ENCODE measurements at places on chromosomes 5 and 9.

- DNase-seq = peak; percentile 72
Measured at GRCh38 chr5:54309691-54310432, 511 bp downstream of the ARL15 start.

DNA sequence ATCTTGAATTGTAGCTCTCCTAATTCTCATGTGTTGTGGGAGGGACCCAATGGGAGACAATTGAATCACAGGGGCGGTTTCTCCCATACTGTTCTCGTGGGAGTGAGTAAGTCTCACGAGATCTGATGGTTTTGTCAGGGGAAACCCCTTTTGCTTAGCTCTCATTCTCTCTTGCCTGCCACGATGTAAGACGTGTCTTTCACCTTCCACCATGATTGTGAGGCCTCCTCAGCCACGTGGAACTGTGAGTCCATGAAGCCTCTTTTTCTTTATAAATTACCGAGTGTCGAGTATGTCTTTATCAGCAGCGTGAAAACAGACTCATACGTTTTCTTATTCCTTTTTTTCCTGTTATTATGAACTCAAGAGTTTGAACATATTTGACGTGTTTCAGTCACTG is 39.1 kb downstream of the RETREG1 start:
- DNase-seq = no peak

DNA sequence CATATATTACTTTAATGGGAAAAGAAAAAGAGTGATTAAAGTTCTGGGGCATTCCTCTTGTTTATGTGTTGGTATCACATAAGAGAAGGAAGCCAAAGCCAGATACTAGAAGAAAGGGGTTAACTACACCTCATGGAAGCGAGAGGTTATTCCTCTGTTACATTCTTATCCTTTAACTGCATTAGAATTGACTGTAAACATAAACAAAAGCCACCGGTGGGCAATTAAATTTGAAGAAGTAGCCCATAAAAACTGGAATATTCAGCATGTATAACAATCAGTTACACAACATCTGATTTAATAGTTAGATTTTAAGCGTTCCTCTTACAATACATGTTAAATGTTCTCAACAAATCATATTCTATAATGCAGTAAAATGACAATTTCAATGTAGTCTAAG is 18.8 kb downstream of the POU5F2 start:
- DNase-seq = no peak

DNA sequence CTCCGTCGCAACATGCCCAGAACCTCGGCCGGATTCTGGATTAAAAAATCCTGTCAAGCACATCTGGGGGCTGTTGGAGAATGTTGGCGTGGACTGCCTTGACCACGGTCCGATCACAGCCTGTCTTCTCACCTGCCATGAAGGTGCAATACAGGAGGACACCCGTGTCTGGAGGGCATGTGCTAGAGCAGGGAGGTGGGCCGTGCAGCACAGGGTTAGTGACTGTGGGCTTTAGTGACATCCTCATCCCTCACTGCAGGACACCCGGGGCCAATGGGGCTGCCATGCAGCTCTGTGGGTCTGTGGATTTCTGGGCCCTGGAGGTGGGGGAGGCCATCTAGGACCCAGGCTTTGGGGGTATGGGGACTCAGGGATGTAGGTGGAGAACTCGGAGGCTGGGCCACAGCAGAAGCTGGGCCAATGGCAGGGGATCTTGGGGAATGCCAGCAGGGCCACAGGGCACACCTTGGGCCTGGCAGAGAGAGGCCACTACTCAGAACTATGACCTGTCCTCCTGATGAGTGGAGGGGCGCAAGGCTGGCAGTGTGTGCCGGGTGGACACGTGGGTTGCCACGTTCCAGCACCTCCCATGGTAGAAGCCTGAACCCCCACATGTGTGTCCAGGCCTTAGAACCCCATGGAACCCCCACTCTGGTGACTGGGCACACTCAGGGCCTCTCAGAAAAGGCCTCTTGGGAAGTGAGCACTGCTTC is 23.3 kb downstream of the ZDHHC11B start:
- DNase-seq = no peak

GRCh38 chr9:129557192-129558036 is 63.5 kb downstream of the C9orf50 start:
- peak; percentile 20 for DNase-seq

GRCh38 chr5:56259002-56259511 is 25.9 kb upstream of the ANKRD55 start:
- no peak for DNase-seq

- no peak for DNase-seq
Measured at GRCh38 chr5:37532976-37533740, 154.0 kb downstream of the WDR70 start.

- no peak for DNase-seq
Measured at GRCh38 chr5:33275921-33276627, 164.7 kb upstream of the TARS1 start.

DNA sequence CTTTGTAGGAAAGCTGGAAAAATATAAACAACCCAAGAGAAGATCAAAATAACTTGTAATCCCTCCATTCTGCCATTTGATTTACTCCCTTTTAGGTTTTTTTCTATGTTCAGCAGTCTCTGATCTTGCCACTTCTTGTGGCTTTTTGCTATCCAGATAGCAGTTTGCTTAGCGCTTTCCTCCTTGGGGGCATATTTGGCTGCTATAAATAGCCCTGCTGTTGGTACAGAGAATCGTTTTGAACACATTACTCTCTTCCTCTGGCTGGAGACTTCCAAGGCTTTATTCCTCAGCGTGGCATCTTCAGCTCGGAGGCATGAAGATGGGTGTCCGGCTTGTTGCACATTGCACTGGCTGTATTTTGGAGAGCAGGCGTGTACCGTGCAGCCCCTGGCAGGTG is 38.6 kb downstream of the HMCN2 start:
- DNase-seq = no peak

- no peak for DNase-seq
Measured at GRCh38 chr5:149172709-149173505, 31.6 kb downstream of the ABLIM3 start.

GRCh38 chr5:1685066-1685465 is 114.6 kb downstream of the MRPL36 start:
- DNase-seq = peak; percentile 19

All from NCI-H146 (cell line).